GM12878 (cell line): ENCODE measurements at places on chromosomes 1 and 21. TPM values are rescaled to one million over a fixed set of nuclear protein-coding genes. Genes with fewer than 3 reads are reported as not detected.

The AIRE gene
- 0.10 TPM in 1 of 2 replicates, not detected in the other for total RNA-seq

The KCNE2 gene
- total RNA-seq = not detected in 2 replicates

The ITLN2 gene
- total RNA-seq = not detected in 2 replicates

The CYP4A22 gene
- not detected in 2 replicates for total RNA-seq
